Natural killer cell (primary cell): ENCODE measurements at places on chromosomes 5 and 9. TPM values are rescaled to one million over a fixed set of nuclear protein-coding genes. Genes with fewer than 3 reads are reported as not detected.

The PCDHGC3 gene
- 1.5 TPM for total RNA-seq

The FAM240B gene
- not detected for total RNA-seq

The TAS2R1 gene
- not detected for total RNA-seq

The SGCD gene
- total RNA-seq, result 1.4 TPM

The LSM11 gene
- total RNA-seq, result 2.3 TPM

The SPARC gene
- total RNA-seq, result 23.4 TPM

The OTULINL gene
- total RNA-seq, result 51.8 TPM

DNA sequence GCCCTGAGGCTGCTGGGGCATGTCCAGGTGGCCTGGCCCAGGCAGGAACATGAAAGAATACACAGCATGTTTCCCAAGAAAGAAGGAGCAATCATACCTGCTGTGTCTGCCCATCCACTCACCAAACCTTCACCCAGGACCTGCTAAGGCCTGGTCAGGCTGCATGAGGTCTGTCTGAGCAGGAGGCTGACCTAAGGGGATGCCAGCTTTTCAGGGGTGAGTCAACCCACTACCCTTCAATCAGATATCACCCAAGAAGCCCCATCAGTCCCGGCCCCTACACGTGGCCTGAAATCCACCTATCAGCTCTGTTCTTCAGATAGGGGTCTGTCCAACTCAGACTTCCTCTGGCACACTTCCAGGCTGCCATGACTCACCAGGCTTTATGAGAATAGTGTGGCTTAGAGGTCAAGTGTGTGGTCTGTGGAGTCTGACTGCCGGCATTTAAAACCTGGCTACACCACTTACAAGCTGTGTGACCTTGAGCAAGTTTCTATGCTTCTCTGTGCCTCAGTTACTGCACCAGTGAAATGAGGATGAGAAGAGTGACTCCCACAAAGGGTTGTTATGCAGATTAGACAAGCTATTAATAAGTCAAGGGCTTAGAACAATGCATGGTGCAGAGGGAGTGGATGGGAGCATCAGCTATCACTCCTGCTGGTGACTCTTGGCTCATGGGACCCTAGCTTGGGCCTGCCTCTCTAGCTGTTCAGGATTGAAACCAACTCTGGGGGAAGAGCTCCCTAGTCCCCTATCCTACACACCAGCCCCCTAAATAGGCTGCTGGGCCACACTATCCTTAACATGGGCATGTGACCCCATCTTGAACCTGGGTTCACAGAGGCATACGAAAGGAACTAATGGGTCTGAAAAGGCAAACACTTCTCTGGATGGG, 130.3 kb downstream of the PAX5 start:
- no peak overlapping the region for H3K4me3 ChIP-seq
- no peak for DNase-seq
- H3K36me3 ChIP-seq, result no peaks in the 10 kb centered on the region
- no peak overlapping the region for H3K27ac ChIP-seq
- no peaks in the 10 kb centered on the region for H3K27me3 ChIP-seq
- no peaks in the 10 kb centered on the region for H3K4me1 ChIP-seq

DNA sequence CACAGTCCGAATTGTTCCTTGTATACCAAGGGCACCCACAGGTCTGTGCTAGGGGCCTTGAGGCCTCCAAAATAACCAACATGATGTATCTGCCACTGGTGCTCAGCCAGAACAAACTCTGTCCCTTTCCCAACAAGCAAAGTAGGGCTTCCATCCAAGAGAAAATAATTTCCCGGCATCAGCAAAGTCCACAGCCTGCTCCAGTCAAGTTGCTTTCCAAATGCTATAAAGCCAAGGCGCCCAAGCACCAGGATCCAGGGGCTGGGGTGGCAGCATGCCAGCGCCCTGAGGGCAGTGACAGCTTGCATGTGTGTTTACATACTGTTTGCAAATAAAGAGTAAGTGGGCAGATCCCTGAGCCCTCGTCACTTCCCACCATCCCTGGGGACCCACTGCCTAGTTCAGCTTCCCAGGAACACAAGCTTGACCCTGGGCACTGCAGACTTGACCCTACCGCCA, 155.9 kb downstream of the ERCC6L2 start:
- no peaks in the 10 kb centered on the region for H3K36me3 ChIP-seq
- H3K4me3 ChIP-seq, result no peak overlapping the region
- H3K27ac ChIP-seq, result no peak overlapping the region
- no peak for DNase-seq
- H3K27me3 ChIP-seq, result peaks cover 10% of the 10 kb centered on the region

DNA sequence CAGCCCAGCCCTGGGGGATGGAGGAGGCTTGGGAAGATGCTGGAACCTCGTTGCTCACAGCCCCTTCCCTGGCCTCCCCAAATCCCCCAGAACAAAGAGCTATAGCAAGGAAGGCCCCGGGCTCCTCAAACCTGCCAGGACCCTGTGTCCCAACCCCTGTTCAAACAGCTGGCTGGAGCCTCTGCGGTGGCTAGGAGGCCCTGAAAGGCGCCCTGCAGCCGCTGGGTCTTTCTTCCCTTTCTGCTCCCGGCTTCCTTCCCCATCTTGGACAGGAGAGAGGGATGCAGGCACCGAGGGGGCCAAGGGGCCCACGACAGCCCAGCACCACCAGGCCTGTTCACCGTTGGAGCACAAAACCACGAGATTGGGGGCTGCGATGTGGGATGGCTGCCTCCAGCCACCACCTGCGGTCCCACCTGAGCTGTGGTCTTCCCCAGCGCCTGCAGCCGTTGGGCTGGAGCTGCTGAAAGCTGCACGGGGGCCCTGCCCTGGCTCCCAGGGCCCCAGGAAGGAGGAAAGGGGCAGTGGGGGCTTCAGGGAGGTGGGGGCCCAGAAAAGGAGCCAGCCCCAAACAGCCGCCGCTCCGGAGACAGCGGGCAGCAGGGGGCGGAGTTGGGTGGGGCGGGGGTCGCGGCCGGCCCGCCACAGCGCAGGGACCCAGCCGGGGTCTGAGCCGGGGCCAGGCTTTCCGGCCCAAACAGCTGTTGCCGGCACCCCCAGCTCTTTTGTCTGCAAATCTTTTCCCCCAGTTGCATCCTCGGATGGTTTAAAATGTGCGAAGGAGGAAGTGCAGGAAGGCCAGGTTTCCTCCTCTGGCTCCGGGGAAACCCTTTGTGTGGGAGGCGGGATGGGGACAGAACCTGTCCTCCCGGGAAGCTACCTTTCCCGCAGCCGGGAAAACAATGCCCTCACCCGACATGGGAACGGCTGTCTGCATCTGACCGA, 16.1 kb downstream of the NOTCH1 start:
- peaks cover 4% of the 10 kb centered on the region for H3K36me3 ChIP-seq
- no peak overlapping the region for H3K4me3 ChIP-seq
- H3K27ac ChIP-seq, result peak overlapping the region; percentile 53
- peaks cover 98% of the 10 kb centered on the region for H3K4me1 ChIP-seq

DNA sequence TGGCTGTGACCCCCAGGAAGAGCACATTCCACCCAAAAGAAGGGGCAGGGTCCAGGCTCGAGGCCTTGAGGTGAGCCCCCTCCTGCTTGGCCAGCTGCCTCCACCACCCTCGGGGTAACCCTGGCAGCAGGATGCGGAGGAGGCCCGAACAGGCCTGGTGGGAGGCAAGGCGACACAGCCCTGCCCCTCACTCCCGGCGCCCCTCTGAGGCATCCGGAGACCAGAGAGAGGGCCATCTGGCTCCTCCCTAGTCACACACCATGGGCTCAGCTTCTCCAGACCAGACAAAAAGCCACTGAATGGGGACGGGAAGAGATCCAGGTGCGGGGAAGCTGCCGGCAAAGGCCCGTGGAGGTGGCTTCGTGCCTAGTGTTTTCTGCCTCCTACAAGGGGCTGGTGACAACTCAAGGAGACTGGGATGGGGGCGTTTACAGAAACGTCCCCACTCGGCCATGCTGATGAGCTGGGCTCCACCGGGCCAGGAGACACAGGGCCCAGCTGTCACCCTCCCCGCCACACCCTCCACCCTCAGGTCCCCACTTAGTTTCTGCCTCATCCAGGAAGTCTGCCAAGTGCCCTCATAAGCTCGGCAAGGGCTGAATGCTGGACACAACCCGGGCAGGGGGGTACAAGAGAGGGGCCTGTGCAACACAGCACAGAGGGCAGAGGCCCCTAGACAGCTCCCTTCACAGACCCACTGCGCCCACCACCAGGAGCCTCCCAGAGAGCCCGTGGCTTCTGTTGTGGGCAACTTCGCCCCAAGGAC, 41.9 kb downstream of the NACC2 start:
- no peak for DNase-seq
- peaks cover 5% of the 10 kb centered on the region for H3K27me3 ChIP-seq
- peaks cover 62% of the 10 kb centered on the region for H3K4me1 ChIP-seq
- H3K4me3 ChIP-seq, result no peak overlapping the region
- H3K27ac ChIP-seq, result no peak overlapping the region

DNA sequence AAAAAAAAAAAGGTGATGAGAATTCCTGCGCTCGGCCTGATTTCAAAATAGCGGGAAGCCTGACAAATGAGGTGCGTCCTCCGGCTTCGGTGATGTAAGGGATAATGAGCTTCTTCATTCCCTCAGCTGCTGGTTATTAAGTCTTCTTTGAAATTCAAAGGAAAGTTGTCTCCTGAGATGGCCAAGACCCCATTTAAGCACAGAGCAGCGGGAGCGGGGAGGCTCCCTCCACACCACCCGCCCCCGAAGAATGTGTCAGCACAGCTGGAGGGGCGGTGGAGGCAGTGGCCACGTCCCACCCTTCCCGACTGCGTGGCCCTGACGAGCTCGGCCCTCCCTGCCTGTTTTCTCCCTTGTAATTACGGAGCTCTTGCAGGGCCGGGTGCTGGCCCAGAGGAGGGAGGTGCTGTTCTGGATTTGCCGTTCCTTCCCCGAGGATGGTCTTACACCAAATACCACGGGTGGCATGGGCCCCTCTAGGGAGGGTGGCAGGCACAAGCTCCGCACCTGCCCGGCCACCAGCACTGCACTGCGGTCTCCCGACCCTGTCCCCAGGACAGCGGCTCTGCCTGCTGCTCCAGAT, 31.0 kb downstream of the SLC9A3 start:
- no peak overlapping the region for H3K27ac ChIP-seq
- H3K4me1 ChIP-seq, result no peaks in the 10 kb centered on the region
- H3K36me3 ChIP-seq, result no peaks in the 10 kb centered on the region
- no peaks in the 10 kb centered on the region for H3K27me3 ChIP-seq
